Sigmoid colon (tissue), 7 donors: ENCODE measurements at places on chromosomes 4 and X. TPM values are rescaled to one million over a fixed set of nuclear protein-coding genes. Genes with fewer than 3 reads are reported as not detected.

GRCh38 chrX:149198980-149199732 lies 305.9 kb downstream of the IDS start:
- no peak overlapping the region for H3K4me3 ChIP-seq
- H3K27ac ChIP-seq: no peak overlapping the region
- no peaks in the 10 kb centered on the region for H3K27me3 ChIP-seq
- DNase-seq: no peak
- no peaks in the 10 kb centered on the region for H3K36me3 ChIP-seq
- H3K4me1 ChIP-seq: no peaks in the 10 kb centered on the region

GRCh38 chrX:153736071-153736820 lies 11.6 kb downstream of the ABCD1 start:
- no peak overlapping the region for H3K4me3 ChIP-seq
- no peaks in the 10 kb centered on the region for H3K27me3 ChIP-seq
- no peak for DNase-seq
- no peak overlapping the region for H3K27ac ChIP-seq
- H3K4me1 ChIP-seq: no peaks in the 10 kb centered on the region

GRCh38 chr4:140267576-140267975 lies 105.9 kb upstream of the SCOC start:
- DNase-seq: no peak
- no peaks in the 10 kb centered on the region for H3K4me1 ChIP-seq
- H3K27me3 ChIP-seq: no peaks in the 10 kb centered on the region
- H3K4me3 ChIP-seq: no peak overlapping the region
- no peaks in the 10 kb centered on the region for H3K36me3 ChIP-seq

DNA sequence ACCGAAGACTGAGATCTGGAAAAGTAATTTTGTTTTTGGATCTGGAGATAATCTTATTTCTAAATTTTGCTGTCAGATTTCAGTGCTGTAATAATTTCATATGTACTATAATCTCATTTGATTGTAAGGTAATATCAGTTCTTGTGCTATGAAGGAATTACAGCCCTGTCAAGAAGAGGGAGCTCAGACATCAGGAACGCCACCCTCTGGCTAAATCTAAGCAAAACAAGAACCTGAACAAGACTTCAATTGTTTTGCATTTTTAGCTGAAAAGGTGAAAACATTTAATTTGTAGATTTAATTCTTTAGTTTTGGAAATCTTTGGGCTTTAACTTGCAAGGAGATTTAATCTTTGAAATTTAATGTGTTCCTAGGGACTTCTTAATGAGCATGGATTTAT lies 525.4 kb upstream of the HS3ST1 start:
- H3K36me3 ChIP-seq: no peaks in the 10 kb centered on the region
- no peaks in the 10 kb centered on the region for H3K27me3 ChIP-seq
- no peak overlapping the region for H3K27ac ChIP-seq
- no peaks in the 10 kb centered on the region for H3K4me1 ChIP-seq

HSFX2 gene
- not detected for total RNA-seq

LONRF3 gene
- 14.4 TPM for total RNA-seq

KIT gene
- total RNA-seq: 31.0 TPM

ABRAXAS1 gene
- 29.6 TPM for total RNA-seq
